Testis (tissue), 5 donors: ENCODE measurements at places on chromosomes 5 and 9.

DNA sequence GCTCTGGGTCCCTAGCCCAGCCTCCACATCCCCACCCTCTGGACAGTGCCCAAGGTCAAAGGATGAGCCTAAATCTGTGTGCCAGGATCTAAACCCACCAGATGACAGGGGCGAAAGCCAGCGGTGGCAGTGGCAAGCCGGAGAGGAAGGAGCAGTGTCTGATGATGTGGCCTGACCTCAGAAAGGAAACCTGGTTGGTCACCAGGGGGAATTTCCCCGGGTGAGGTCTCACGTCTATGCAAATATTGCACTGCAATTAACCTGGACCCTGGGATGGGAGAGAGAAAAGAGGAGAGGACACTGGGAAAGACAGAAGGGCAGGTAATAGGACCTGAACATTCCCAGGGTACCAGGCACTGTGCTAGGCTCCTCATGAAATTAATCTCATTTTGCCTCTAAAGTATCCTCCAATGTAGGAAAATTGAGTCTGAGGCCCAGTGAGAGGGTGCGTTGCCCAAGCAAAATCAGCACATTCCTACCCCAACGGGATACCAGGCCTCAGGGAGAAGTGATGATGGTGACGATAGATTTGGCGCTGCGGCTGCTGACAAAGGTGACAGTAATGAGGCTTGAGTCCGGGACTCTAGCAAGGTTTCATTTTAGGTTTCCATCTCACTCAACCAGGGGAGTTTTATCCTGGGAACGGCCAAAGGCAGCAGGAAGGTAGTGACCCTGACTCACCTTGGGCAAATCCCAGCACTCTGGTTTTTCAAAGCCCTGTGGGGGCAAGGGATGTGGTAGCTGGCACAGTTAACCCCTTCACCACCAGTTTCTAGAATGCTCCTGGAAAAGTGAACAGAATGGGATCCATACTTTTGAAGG lies 13.4 kb upstream of the TNIP1 start:
- no peak for DNase-seq

GRCh38 chr9:104784098-104784497 lies 20.2 kb downstream of the NIPSNAP3B start:
- DNase-seq, result no peak

DNA sequence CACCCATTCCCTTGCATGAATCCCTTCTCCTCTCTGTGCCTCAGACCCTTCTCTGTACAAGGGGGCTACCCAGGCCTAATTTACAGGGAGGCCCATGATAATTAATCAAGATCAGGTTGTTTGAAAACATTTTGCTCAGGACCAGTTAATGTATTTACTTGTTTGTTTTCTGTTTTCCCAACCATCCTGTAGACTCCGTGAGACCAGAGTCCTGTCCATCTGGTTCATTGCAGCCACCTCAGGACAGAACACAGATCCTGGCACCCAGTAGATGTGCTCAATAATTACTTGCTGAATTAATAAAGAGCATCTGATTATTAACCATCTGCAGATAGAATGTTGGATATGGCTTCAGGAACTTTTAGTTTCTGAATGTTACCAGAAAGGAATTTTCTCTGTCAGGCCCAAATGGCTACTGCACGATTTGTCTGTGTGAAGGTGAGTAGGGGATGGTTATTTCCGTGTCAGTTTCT lies 27.3 kb downstream of the FOXI1 start:
- DNase-seq, result no peak

GRCh38 chr9:89236955-89237573 lies 58.4 kb upstream of the SHC3 start:
- no peak for DNase-seq

GRCh38 chr5:77359231-77359630 lies 132.9 kb downstream of the WDR41 start:
- no peak for DNase-seq
